Right ventricle myocardium superior (tissue), 1 donor: ENCODE measurements at places on chromosomes 1 and 21. TPM values are rescaled to one million over a fixed set of nuclear protein-coding genes. Genes with fewer than 3 reads are reported as not detected.

DNA sequence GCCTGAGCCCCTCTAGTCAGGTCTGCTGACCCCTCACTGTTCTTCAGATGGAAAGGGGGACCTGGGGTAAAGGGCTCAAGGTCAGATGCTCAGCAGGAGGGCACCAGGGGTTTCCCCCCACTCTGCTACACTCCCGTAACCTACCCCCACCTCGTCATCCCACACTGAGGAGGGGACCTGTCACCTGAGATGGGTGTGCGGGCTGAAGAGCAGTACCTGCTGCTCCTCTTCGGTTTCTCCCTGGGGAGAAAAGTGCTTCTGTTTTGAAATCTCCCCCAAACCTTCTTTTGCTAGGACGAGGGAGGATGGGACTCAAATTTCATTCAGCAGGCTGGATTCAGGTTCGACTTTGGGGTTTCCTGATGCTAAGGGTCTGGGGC, 65.2 kb downstream of the SYT2 start:
- no peak for DNase-seq

DNAJC6 gene
- total RNA-seq, result 2.0 TPM

DNA sequence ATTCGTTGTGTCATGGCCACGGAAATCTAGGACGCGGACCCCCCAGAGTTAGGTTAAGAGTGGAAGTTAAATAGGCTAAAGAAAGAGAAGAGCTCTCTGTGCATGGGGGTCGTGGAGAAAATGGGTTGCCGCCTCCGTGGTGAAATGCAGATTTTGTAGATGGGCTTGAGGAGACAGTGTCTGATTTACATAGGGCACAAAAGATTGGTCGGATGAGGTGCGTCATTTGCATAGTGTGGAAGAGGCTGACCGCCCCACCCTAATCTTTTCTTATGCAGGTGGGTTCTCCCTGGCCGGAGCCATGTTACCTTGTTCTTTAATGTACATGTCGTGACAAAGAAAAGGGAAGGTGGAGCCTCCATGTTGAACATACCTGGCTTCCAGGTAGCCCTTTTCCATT, 14.3 kb upstream of the SLC5A9 start:
- DNase-seq, result no peak

- no peak for DNase-seq
Observed at GRCh38 chr1:163271535-163271934, 50.2 kb upstream of the NUF2 start.

DNMT3L gene
- not detected for total RNA-seq

CLDN14 gene
- total RNA-seq, result not detected

GRCh38 chr1:228058949-228059633, 23.4 kb upstream of the ARF1 start:
- DNase-seq, result peak; percentile 38

MYOM3 gene
- total RNA-seq, result 396 TPM

DNA sequence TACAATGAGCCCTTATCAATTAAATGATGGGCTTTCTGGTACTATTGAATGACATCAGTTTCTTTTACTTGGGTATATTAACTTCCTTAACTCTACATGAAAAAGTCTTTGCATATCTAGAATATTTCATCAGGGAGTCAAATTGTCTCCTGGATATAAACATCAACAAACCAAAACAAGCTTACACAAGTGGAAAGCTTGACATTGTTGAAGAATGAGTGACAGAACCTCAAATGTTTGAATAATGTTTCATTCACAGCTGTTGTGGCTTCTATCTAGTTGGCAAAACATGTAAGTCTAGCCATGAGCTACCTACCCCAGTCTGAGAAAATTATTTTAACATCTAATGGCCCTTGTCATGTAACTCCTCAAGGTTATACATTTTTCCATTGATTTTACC, 604.8 kb upstream of the ADAMTS5 start:
- DNase-seq, result no peak

PATJ gene
- 131 TPM for total RNA-seq

SNAPIN gene
- 57.2 TPM for total RNA-seq

SPRR3 gene
- total RNA-seq, result not detected

DNA sequence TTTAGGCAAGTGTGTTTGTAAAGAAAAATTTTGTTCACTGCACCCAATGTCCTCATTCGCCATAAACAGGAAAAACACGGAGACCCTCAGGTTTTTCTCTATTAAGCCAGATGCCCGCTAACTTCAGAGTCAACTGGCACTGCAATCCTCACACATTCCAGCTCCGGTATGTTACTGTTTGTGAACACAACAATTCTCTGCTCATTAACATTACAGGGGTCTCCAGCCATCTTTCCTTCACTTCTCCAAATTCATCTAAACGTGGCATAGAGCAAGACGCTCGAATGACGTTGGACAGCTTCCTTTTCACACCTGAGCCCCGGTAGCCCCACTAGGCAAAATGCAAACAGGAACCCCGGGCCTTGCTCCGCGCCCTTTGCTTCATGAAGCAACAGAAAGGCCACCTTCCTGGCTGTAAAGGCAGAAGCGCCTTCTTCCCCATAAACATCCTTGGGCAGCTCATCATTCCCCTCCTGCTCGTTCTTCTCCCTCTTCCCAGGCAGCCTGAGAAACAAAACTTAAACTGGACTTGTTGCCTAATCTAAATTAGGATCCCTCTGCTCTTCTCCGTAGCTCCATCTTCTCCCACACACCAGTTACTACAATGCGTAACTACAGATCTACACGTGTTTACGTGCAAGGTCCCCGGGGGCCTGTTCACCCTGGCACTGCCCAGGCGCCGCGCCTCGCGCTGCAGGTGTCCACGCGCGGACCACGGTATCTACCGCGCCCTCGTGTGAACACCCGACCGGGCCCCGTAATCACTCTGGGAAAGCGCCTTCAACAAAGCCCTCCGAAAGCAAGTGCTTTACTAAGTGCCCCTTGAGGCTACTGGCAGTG, 1.2 kb downstream of the LBR start:
- DNase-seq, result no peak

DNA sequence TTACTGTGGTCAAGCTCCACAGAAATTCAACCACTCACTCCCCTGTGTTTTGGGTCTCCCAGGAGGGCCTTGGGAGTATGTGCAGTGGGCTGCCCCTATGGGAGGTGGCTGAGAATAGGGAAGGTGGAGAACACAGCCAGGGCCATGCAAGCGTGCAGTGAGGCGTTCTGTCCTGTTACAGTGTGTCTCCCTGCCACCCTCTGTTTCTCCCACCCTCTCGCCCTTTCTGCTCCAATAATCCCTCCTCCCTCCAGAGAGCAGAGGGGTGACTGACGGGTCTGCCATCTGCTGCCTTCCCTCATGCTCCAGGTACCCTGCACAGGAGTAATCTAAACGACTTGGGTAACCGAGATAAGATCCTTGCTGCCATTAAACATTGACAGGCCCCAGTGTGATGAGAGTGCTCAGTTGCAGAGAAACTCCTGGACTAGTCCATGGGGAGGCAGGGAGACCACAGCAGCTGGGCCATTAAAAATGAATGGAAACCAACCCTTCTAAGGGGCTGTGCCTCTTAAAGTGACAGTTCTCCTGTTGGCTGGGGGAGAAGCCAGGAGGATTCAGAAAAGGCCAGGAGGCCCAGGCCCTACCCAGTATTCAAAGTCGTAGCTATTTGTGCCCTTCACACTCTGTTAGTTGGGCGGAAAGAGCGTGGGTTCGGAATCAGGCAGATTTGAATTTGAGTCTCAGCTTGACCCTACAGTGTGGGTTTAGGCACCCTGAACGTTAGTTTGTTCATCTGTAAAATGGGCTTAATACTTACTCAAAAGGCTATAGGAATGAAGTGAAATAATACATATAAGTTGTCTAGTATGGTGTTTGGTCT, 22.4 kb upstream of the BTG2 start:
- DNase-seq, result no peak

PLD5 gene
- not detected for total RNA-seq
